CD4-positive, alpha-beta T cell treated with Interleukin-12 subunit alpha and Interleukin-12 subunit beta, for 1 hour (primary cell): ENCODE measurements at places on chromosomes 3 and 15.

- DNase-seq: no peak
These were observed 33.6 kb downstream of the GPR176 start for GRCh38 chr15:39886418-39886817.

- no peak for DNase-seq
These were observed 15.7 kb upstream of the MEF2A start for GRCh38 chr15:99550077-99550476.

DNA sequence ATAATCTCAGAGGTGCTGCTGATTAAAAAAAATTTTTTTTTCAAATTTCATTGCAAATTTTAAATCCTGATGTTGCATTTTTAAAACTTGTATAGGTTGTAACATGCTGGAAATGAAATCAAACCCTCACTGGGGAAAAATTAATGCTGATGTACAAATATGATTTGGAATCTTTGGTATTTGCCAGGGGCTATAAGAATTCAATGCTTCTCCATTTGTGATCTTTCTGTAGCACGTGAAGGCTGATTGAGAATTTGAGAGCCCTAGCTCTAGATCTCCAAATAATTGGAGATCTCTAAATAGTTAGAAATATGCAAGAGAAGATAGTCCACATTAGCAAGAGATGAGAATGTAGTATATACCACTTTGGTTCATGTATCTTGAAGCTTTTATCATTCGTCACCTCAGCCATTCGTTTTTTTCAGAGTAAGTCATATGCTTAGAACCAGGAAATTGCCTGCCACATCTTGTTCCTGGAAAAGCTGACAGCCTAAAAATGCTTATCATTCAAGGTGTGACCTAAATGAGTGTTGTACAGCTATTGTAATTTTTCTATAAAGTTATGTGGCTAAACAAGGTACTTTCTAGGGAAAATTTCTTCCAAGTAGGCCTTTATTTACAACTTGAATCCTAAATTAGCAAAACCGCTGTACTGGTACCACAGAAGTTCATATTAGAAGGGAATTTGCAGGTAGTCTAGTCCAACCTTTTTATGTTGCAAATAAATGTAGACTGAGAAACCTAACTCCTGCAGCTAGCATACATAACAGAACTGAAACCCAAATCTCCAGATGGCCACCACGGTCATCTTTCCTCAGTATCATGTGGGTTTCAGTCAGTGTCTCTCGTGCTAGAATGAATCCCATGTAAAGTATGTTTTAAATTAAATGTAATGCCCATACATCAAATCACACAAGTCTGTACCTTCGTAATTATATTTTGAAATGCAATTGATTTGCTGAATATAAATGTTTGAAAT lies 48.5 kb downstream of the FNDC3B start:
- no peak for DNase-seq

- no peak for DNase-seq
These were observed 64.9 kb upstream of the ZBTB20 start for GRCh38 chr3:115211810-115212492.

DNA sequence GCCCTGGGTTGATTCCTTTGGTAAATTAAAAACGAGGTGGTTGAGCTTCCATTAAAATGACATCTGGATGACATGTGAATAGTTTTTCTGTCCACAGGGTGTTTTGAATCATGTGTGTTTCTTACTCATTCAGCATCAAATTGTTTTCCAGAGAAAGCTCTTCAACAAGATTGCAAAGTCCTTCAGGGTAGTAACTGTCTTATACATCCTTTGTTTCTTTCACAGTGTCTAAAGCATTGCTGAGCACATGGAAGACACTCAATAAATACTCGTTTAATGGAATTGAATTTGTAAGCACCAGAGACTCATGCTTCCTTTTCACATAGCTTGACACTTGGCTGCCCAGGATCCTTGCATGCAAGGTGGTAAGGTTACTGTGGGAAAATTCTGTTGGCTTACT lies 223.1 kb upstream of the CNTN6 start:
- DNase-seq: no peak

GRCh38 chr3:40035177-40035576 lies 225.8 kb downstream of the MYRIP start:
- no peak for DNase-seq
